ENCODE measurements at places on chromosomes 7 and 10. TPM values are rescaled to one million over a fixed set of nuclear protein-coding genes. Genes with fewer than 3 reads are reported as not detected.

MYL10 gene
- not detected for total RNA-seq

RBM20 gene
- total RNA-seq, result 9.9 TPM

SPACDR gene
- 1.0 TPM for total RNA-seq

ACTL6B gene
- not detected for total RNA-seq

GRCh38 chr10:109894516-109894915 is 28.8 kb downstream of the XPNPEP1 start:
- DNase-seq, result peak; percentile 83
- no peaks in the 10 kb centered on the region for H3K36me3 ChIP-seq
- H3K27ac ChIP-seq, result peak overlapping the region; percentile 68
- no peaks in the 10 kb centered on the region for H3K27me3 ChIP-seq
- H3K4me1 ChIP-seq, result peaks cover 19% of the 10 kb centered on the region
- no peak overlapping the region for H3K4me3 ChIP-seq

GRCh38 chr10:97210543-97210960 is 24.8 kb upstream of the SLIT1 start:
- H3K4me3 ChIP-seq, result no peak overlapping the region
- peak; percentile 65 for DNase-seq
- no peak overlapping the region for H3K27ac ChIP-seq
- H3K36me3 ChIP-seq, result no peaks in the 10 kb centered on the region
- H3K27me3 ChIP-seq, result no peaks in the 10 kb centered on the region

GRCh38 chr7:46391231-46392201 is 470.4 kb upstream of the IGFBP3 start:
- H3K4me3 ChIP-seq, result no peak overlapping the region
- H3K27ac ChIP-seq, result no peak overlapping the region
- H3K27me3 ChIP-seq, result no peaks in the 10 kb centered on the region
- H3K4me1 ChIP-seq, result no peaks in the 10 kb centered on the region
- no peak for DNase-seq
